Smooth muscle cell of bladder (primary cell): ENCODE measurements at places on chromosomes 1 and 21. TPM values are rescaled to one million over a fixed set of nuclear protein-coding genes. Genes with fewer than 3 reads are reported as not detected.

Gene MFSD2A
- 2.8 and 5.0 TPM in 2 replicates for total RNA-seq

Gene LRRN2
- 0.28 and 0.65 TPM in 2 replicates for total RNA-seq

Gene AVPR1B
- total RNA-seq: not detected in 2 replicates

Gene CACNA1E
- total RNA-seq: not detected in 2 replicates

Gene ATP1A4
- not detected in 2 replicates for total RNA-seq

Gene CAP1
- total RNA-seq: 332 and 356 TPM in 2 replicates
